Effector CD4-positive, alpha-beta T cell (primary cell): ENCODE measurements at places on chromosomes 16 and 17.

GRCh38 chr17:8935191-8935590 lies 30.3 kb downstream of the PIK3R5 start:
- peak; percentile 51 for DNase-seq

DNA sequence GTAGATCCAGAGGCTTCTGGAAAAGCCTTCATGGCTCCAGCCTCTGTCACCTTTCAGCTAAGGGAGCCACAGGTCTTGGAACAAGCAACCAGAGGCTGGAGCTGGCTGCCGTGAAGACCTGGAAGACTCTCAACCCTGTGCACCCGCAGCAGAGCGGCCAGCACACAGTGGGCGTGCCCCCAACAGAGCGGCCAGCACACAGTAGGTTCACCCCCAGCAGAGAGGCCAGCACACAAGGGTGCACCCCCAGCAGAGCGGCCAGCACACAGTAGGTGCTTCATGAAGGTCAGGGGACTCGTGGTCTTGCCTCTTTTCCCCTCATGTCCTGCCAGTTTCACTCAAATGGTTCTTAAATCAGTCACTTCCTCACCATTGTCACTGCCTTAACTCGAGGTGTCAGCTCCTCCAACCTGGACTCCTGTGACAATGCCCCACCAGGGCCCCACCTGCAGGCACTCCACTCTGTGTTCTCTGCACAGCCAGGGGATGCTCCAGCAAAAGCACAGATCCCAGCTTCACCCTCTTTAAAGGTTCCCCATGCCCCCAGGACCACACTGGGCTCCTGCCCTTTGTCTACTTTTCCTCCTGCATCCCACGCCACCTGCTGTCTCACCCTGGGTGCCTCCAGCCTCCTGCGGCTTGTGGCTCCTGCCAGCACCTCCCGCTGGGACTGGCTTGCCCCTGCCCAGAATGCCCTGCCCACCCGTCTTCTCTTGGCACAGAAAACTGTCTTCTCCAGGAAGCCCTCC lies 42.4 kb upstream of the DOC2B start:
- no peak for DNase-seq

DNA sequence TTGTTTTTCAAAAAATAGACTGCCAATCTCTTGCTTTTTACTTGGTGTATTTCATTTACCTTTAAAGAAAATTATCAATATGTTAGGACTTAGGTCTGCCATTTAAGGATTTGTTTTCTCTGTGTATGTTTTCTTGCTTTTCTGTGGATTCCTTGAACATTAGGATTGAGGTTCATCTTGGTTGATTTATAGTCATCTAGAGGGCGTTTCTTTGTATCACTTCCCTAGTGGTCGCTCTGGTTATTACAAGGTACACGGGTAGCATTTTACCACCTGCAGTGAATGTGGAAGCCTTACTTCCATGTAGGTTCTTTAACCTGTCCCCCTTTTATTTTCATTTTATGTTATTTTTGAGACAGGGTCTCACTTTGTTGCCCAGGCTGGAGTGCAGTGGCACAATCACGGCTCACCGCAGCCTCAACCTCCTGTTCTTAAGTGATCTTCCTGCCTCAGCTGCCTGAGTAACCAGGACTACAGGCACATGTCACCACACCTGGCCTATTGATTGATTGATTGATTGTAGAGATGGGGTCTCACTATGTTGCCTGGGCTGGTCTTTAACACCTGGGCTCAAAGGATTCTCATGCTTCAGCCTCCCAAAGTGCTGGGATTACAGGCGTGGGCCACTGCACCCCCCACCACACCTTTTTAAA lies 35.2 kb upstream of the CBX4 start:
- peak; percentile 9 for DNase-seq

DNA sequence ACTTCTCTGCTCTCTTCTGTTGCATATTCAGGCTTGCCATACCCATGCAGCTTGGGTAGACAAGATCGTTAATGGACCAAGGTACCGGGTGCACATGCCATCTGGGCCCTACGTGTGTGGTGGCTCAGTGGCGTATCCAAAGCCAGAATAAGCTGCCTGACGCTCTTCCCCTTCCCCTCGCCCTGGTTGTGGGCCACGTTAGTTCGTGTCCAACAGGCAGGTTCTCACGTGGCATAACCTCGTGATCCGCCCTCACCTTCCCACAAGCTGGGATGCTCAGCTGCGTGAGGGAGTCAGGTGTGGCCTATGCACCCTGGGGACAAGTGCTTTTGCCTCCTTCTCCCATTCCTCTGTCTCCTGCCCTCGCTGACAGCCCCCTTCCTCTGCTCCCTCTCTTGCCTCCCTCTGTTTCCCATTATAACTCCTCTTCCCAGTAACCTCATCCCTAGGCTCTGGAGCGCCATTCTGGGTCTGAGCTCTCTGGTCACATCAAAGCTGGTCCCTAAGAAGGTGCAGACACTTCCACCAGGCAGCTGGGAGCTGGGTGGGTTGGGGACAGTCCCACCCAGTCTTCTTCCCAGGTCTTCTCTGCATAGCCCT lies 77.6 kb downstream of the PLD6 start:
- no peak for DNase-seq

DNA sequence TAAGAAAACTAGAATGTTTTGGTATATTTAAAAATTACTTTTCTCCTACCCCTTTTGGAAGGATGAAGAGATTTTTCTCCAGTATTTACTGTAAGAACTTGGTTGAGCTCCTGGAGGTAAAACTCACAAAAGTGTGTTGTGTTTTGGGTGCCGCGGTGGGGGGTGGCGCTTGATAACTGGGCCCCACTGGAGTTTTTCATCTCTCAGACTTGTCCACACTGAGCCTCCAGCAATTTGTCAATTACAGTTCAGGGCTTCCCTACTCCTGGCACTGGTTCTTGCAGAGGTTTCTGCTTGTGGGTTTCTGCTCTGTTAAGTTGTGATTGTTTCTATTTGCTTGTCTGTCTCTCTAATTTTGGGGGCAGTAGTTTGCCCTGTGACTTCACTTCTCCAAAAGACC lies 40.0 kb downstream of the WIPI1 start:
- DNase-seq: no peak

DNA sequence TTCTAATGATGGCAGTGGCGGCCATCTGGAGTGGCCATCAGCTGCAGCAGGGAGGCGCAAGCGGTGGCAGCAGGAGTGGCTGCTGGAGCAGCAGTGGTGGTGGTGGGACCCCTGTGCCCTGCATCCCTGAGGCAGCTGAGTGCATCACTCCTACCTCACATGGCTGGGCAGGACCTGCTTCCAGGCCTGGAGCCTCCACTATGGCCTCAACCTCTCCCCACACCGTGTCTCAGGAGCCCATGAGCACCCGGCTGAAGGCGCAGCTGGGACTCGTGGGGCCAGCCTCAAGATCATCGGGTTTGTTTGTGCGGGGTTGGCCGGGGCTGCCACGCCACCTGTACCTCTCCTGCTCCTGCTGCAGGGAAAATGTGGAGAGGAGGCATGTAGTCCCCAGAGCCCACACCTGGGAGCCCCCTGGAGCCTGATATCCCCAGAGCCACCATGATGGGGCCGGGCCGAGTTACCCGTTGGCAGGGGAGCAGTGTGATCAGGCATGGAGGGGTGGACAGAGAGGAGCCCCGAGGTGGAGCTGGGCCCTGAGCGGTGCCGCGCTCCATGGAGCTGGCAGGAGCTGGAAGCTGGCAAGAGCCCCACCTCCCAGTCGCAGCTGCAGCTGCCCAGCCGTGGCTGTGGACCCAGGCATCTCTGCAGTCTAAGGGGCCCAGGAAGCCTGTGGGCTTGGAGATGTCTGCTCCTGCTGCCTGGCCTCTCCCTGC lies 16.7 kb downstream of the RHOT1 start:
- no peak for DNase-seq

DNA sequence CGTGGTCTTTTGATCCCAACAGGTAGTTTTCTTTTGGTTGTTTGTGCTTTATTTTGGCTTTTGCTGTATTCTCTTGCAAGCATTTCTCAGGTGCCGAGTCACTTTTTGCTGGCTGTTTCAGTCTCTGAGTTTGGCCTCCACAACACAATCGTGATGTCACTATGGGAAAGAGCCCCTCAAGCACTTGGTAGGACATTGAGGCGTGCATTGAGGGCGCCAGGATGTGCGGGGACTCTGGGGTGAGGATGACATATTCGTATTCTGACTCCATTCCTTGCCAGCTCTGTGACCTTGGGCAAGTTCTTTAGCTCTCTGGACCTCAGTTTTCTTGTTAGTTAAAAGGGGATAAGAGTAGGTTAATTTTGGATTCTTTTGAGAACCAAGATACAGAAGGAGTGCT lies 13.0 kb downstream of the KSR1 start:
- no peak for DNase-seq

DNA sequence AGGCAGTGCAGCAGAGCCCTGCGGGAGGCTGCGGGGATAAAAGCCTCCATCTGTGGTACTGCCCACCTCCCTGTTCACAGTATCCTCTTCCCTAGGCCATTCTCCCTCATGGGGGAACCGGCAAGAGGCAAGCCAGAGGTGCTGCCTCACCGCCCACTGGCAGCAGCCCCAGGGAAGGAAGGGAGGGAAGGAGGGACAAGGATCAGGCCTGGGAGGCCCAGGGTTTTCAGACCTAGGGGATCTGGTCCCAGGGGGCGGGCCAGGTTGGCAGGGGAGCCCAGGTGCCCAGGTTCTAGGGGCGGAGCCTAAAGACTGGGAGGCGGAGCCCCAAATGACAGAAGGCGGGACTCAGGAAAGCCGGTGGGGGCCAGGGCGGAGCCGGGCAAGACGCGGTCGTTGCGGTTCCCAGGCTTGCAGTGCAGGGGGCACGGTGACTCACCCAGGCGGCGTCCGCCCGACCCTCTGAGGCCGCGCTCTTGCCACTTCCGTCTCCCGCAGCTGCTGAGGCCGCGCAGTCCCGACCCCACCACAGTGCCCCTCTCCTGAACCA lies 3.0 kb upstream of the MTMR4 start:
- no peak for DNase-seq

DNA sequence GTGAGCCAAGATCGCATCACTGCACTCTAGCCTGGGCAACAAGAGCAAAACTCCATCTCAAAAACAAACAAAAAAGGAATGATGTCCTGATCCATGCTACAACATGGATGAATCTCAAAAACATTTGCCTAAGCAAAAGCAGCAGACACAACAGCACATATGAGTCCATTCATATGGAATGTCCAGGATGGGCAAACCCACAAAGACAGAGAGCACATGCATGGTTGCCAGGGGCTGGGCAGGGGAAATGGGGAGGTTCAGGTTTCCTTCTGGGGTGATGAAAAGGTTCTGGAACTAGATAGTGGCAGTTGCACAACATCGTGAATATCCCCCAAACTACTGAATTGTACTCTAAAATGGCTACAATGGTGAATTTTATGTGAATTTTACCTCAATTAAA lies 35.3 kb upstream of the RAI1 start:
- no peak for DNase-seq

DNA sequence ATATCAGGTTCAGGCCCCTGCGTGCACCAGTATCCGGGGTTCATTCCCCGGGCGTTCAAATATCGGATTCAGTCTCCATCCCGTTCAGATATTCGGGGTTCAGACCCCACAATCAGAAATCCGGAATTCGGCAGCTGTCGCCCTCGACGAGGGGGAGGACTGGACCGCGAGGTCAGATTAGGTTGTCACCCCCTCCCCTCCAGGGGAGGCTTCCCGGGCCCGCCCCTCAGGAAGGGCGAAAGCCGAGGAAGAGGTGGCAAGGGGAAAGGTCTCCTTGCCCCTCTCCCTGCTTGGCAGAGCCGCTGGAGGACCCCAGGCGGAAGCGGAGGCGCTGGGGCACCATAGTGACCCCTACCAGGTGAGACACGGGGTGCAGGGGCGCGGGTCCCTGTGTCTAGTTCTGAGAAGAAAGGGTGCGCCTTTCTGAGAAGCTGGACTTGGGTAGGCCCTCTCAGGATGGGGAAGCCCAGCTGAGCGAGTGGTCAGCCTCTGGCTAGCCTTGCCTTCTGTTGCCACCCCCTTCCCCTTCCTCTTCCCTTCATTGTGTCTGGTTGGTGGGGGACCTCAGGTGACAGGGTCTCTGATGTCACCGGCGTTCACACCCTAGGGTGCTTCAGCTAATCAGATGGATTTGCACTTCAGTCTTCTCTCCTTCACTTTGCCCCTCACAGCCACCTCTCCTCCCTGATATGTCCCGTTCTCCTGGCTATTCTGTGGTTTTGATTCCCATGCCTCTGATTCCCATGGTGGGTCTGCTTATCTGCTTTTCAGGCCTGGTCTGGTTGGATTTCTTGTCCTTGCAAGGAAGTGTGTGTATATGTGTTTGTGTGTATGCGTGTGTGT lies 844 bp downstream of the TAOK2 start:
- no peak for DNase-seq

GRCh38 chr17:48985436-48986245 lies 11.5 kb upstream of the IGF2BP1 start:
- DNase-seq: no peak

DNA sequence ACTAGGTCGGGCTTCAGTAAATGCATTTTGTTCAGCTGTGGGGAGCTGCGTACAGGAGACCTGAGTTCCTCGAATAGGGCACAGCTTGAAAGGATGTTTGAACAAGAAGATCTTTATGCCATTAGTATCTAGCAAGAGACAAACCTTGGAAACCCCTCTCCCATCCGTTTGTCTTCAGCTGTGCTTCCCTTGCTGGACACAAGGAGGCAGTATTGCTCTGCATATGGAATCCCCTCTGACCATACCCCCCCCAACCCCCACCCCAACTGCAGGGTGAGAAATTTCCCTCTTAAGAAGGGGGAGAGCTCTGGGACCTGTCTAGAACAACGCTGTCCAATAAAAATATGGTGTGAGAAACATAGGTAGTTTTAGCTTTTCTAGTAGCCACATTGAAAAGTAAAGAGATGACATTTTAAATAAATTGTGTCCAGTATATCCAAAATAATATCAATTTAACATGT lies 1.6 kb downstream of the MRM1 start:
- peak; percentile 54 for DNase-seq

- no peak for DNase-seq
These were observed 50.2 kb downstream of the HLF start for GRCh38 chr17:55314784-55315491.

- no peak for DNase-seq
These were observed 2.4 kb downstream of the MLKL start for GRCh38 chr16:74698222-74698621.

DNA sequence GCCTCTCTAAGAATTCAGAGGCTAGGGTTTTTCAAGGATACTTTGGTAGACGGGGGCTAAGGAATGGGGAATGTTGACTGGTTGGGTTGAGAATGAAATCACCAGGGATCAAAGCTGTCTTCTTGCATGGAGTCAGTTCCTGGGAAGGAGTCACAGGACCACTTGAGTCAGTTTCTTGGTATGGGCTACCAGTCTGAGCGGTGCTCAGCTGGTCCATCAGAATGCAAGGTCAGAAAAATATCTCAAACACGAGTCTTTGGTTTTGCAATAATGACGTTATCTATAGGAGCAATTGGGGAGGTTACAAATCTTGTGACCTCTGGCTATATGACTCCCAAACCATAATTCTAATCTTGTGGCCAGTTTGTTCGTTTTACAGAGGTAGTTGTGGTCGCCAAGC lies 18.4 kb downstream of the CHD9NB start:
- DNase-seq: no peak

- DNase-seq: no peak
These were observed 2.4 kb upstream of the ITGAL start for GRCh38 chr16:30470170-30470512.

DNA sequence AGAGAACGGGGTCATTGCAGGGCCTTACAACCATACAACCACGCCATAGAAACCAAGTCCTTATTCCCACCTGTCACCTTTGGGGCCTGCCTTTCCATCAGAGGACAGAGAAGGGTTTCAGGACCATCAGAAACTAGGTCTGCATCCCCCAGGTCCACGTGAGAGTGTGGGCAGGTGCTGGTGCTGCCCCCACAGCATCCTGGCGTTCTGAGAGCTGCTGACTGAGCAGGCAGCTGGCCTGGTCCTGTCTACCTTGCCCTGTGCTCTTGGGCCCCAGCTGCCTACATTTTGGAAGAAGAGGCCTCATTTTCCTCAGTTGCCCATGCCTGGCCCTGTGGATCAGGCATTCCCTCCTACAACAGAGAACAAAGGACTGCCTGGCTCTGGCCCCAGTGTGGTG lies 21.6 kb downstream of the ZNF276 start:
- DNase-seq: no peak

GRCh38 chr16:27962197-27962596 lies 101.3 kb downstream of the GSG1L start:
- DNase-seq: no peak
